Glutamatergic neuron (in vitro differentiated cells): ENCODE measurements at places on chromosomes 3 and 15.

DNA sequence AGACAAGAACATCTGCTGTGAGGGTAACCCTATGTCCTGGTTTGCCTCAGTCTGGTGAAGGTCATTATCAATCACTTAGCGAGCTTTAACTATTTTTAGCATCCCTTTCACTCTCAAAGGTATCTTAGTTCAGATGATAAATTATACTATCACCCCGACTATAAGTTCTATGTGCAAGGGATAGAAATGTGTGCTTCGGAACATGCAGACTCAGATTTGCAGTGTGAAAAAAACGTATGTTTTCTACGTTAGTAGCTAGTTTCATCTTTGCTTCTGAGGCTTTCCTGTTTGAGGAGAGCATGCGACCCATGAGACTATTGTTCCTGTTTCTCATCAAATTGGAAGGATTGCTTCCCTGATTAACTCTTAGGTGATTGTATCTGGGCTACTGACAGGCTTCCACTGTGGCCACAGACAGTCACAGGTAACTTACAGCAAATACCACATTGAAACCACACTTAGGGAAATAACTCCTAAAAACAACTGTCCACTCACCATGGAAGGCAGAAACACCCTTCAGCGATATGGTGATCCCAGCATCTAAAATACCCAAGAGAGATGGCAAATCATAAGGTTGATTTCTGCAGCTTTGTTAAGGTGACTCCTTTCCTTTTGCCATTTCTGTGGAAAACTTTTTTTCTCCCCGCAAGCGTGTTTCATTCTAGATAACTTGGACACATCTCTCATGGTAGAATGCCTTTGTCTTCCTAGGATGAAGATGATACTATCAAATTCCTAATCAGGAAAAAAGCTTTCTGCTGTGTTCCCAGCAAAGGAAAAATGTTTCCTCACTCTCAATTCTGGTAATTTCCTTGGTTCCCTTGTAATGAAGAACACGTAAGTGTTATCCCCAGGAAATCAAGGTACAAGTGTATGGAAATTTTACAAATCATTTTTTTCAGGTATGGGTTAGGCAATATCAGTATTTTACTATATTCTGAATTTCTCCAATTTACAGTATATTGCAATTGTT lies 5.2 kb downstream of the GCSAM start:
- H3K27ac ChIP-seq: no peak overlapping the region
- peaks cover 26% of the 10 kb centered on the region for H3K4me1 ChIP-seq
- no peak for DNase-seq
- H3K27me3 ChIP-seq: no peaks in the 10 kb centered on the region

GRCh38 chr3:183279371-183279770 lies 26.3 kb downstream of the B3GNT5 start:
- H3K27me3 ChIP-seq: peaks cover 4% of the 10 kb centered on the region
- H3K4me3 ChIP-seq: no peak overlapping the region
- peaks cover 9% of the 10 kb centered on the region for H3K4me1 ChIP-seq
- peak; percentile 29 for DNase-seq

DNA sequence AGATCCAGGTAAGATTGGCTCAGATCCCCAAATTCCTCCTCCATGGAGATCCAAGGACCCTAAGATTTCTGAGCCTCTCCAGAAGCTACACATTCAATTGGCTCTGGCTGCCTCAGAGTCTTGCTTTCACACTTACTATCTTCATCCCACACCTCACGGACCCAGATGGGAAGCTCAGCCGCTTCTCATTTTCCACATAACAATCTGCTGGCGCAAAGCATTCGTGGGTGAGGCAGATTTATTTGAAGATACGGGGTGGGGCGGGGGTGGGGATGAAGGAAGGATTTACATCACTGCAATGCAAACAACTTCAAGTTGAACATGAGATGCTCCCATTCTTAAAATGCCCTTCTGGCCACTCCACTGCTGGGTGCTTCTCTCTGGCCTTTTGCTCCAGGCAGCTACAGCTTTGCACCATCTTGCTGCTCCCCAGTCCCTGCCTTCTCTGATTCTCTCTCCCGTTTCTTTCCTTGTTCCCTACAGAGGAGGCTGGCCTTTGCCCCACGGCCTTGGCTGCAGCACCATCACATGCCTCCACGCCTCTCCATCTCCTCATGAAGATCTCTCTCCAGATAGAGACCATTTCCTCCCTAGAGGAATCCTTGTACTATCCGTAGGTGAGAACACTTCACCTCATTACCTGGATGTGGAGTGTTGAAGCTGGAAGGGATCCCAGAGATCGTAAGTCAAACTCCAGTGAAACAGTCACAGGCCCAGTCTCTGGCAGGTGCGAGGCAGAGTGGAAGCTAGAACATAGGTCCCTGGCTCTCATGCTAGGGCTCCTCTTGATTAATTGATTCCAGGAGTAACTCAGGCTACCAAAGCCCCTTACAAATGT lies 175.9 kb downstream of the RPLP1 start:
- peaks cover 12% of the 10 kb centered on the region for H3K36me3 ChIP-seq
- peaks cover 4% of the 10 kb centered on the region for H3K4me1 ChIP-seq
- H3K4me3 ChIP-seq: no peak overlapping the region

DNA sequence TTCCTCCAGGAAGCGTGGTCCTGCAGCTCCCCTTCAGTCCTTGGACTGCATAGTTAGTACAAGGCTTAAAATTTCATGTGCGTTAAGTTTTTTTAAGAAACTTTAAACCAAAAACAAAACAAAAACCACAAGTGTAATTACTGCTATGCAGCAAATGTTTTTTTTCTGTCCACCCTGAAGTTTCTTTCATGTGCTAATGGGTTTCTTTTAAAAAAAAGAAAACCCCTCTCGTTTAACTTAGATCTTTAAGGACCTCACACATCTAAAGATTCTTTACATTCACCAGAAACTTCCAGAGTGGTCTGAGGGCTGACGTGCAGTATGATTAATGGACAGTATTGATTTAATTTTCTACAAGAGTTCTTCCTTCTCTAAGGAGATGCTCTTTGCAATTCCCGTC lies 72.0 kb upstream of the PYGO1 start:
- no peak for DNase-seq
- no peak overlapping the region for H3K4me3 ChIP-seq
- no peak overlapping the region for H3K27ac ChIP-seq
- peaks cover 4% of the 10 kb centered on the region for H3K27me3 ChIP-seq
- peaks cover 16% of the 10 kb centered on the region for H3K4me1 ChIP-seq

GRCh38 chr3:58518291-58518789 lies 18.6 kb downstream of the ACOX2 start:
- H3K4me1 ChIP-seq: peaks cover 27% of the 10 kb centered on the region
- no peak for DNase-seq
- peak overlapping the region; percentile 64 for H3K4me3 ChIP-seq
- H3K27me3 ChIP-seq: peaks cover 6% of the 10 kb centered on the region
- H3K36me3 ChIP-seq: no peaks in the 10 kb centered on the region

DNA sequence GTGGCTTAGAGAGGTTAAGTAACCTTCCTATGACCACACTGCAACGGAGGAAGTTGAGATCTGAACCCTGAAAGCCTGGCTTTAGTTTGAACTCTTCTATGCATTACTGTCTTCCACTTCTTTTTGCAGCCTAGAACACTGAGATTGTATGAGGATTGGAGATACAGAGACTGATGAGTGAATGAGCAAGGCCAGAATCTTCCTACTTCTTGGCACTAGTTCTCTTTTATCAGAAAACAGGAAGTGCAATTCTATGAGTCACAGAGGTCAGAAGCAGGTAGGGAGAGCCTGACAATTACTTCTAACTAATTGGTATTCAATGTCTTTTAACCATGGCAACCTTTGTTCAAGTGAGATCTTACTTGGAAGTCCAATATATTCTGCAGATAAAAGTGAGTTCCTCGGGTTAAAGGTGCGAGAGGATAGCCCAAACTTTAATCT lies 219.0 kb downstream of the SHQ1 start:
- H3K4me3 ChIP-seq: no peak overlapping the region
- H3K27me3 ChIP-seq: peaks cover 1% of the 10 kb centered on the region
- no peak for DNase-seq
- H3K4me1 ChIP-seq: no peaks in the 10 kb centered on the region
- H3K27ac ChIP-seq: no peak overlapping the region
- no peaks in the 10 kb centered on the region for H3K36me3 ChIP-seq

DNA sequence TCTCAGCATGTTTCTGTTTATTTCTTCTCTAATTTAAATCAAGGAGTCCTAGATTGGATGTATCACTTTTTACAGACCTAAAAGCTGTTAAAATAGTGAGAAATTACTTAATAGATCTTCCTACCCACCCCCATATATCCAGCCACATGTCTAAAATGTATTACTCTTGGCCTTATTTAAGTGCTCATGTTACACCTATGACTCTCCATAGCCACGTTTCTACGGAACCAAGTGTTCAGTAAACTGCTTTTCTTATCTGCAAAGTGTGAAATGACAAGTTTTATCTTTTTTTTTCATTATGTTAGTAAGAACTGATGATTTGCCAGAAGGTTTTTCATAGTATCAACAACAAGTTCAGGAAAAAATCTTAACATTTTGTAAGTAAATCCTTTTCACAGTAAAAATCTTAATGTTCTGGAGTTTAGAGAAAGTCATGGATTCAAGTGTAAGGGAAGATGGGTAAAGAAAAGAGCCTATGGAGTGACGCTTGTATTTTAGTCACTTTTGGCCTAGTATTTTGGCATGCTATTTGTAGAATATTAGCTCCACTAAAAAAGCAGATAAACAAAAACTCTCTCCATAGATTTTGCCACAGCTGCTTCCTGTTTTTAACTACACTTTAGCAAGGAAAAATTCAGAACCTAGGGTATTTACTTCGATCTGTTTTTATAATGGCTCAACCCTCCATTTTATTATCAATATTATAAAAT lies 41.2 kb upstream of the IGSF10 start:
- H3K36me3 ChIP-seq: no peaks in the 10 kb centered on the region
- no peak overlapping the region for H3K27ac ChIP-seq
- H3K4me1 ChIP-seq: no peaks in the 10 kb centered on the region
- H3K4me3 ChIP-seq: no peak overlapping the region
- DNase-seq: no peak

- H3K27me3 ChIP-seq: peaks cover 7% of the 10 kb centered on the region
- no peaks in the 10 kb centered on the region for H3K36me3 ChIP-seq
- H3K27ac ChIP-seq: peak overlapping the region; percentile 16
- H3K4me3 ChIP-seq: peak overlapping the region; percentile 63
- peaks cover 19% of the 10 kb centered on the region for H3K4me1 ChIP-seq
These were observed 655 bp upstream of the TSPAN3 start for GRCh38 chr15:77071305-77072223.

GRCh38 chr15:90471769-90472168 lies 58.0 kb upstream of the CRTC3 start:
- H3K36me3 ChIP-seq: no peaks in the 10 kb centered on the region
- H3K4me1 ChIP-seq: peaks cover 3% of the 10 kb centered on the region

- peaks cover 11% of the 10 kb centered on the region for H3K4me1 ChIP-seq
- no peaks in the 10 kb centered on the region for H3K36me3 ChIP-seq
- no peak overlapping the region for H3K27ac ChIP-seq
- no peak overlapping the region for H3K4me3 ChIP-seq
- DNase-seq: no peak
These were observed 78.5 kb downstream of the CHCHD6 start for GRCh38 chr3:126782536-126782935.

DNA sequence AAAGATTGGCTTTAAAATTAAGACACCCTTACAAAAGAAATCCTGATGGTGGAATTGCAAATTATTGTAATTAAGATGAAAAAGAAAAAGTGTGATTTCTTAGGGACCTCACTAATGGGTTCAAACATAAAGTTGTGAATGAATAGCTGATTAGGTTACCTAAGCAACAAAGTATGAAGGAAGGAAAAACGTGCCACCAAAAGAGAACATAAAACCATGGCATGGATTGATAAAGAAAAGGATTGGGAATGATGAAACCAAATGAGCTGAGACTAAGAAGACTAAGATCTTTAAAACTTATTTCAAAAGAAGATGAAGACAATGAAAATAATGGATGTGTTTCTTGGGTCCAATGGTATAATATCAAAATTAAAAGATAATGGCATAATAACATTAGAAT lies 32.2 kb upstream of the GUCA1C start:
- DNase-seq: no peak
- no peaks in the 10 kb centered on the region for H3K27me3 ChIP-seq
- H3K4me1 ChIP-seq: peaks cover 2% of the 10 kb centered on the region
- no peak overlapping the region for H3K27ac ChIP-seq

DNA sequence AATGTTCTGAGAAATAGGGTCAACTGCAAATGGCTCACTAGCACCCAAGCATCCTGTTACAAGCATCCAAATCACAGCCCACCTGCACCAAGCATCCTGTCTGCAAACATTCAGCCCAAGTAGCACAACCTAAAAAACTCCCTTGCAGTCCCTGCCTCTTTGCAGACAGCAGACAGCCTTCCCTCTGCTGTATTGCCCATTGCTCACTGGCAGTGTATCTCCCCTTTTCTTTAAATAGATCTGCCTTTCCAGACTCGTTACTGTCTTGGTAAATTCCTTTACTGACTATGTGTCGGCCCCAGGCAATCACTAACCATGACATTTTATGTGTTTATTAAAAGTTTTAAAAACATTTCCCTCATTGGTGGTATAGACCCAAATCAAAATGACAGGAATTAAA lies 155.4 kb downstream of the ADAMTSL3 start:
- DNase-seq: no peak
- peaks cover 4% of the 10 kb centered on the region for H3K27me3 ChIP-seq
- peaks cover 6% of the 10 kb centered on the region for H3K36me3 ChIP-seq
- no peaks in the 10 kb centered on the region for H3K4me1 ChIP-seq
- no peak overlapping the region for H3K27ac ChIP-seq

GRCh38 chr3:138877226-138877625 lies 42.5 kb upstream of the PIK3CB start:
- no peak for DNase-seq
- no peaks in the 10 kb centered on the region for H3K36me3 ChIP-seq
- no peak overlapping the region for H3K27ac ChIP-seq
- no peaks in the 10 kb centered on the region for H3K27me3 ChIP-seq
- no peak overlapping the region for H3K4me3 ChIP-seq

DNA sequence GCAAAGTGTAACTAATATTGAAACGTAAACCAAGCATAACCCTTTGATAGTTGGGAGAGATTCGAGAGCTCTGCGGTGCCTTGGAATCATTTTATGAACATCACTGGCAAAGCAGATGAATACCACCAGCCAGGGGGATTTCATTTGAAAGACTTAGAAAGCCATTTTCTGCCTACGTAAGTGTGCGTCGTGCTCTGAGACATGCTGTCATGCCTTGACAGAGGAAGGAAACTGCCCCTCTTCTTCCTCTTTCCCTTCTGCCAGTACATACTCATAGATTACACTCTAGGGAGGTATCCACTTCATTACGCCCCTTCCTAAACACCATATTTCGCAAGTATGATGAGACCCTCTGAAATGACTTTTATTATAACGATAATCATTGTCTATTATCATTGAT lies 3.3 kb upstream of the MTHFS start:
- no peak for DNase-seq
- H3K36me3 ChIP-seq: no peaks in the 10 kb centered on the region
- H3K27ac ChIP-seq: no peak overlapping the region
- H3K27me3 ChIP-seq: peaks cover 2% of the 10 kb centered on the region
- H3K4me3 ChIP-seq: no peak overlapping the region

DNA sequence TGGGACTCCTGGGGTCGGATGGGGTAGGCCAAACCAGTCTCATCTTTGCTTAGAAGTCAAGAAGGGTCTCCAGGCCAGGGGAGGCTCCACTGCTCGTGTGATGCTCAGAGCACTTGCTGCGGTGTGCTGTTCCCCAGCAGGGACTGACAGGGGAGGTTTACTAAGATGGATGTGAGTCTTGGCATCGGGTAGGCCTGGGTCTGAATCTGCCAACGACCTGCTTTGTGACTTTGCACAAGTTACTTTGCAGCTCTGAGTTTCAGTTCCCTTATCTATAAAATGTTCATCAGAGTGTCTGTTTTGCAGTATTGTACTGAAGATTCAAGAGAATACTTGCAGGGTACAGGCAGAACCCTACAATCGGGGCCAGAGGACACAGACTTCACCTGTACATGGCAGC lies 17.3 kb upstream of the CDCP1 start:
- no peak overlapping the region for H3K27ac ChIP-seq
- H3K4me1 ChIP-seq: peaks cover 8% of the 10 kb centered on the region
- DNase-seq: no peak
- H3K4me3 ChIP-seq: no peak overlapping the region
- peaks cover 12% of the 10 kb centered on the region for H3K36me3 ChIP-seq
- H3K27me3 ChIP-seq: peaks cover 6% of the 10 kb centered on the region
